GM12892 (cell line): ENCODE measurements at places on chromosomes 11 and 22.
A peak's percentile ranks its signal among the peaks of the same experiment; 100 is the strongest.

- no peak for DNase-seq
Measured at GRCh38 chr11:60946601-60947264, 5.2 kb downstream of the SLC15A3 start.

DNA sequence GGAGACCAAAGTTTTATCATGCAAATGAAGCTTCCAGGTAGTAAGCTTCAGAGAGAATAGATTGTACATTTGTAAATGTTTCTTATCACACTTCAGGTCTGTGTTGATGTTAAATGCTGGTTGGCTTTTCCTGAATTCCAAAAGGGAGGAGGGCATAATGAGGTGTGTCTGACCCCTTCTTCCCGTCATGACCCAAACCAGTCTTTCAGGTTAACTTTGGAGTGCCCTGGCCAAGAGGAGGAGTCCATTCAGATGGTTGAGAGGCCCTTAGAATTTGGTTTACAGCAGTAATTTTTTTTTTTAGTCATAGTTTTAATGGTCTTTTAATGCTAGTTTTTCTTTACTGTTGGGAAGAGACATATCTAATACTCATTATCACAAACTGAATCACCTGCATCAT, 2.5 kb downstream of the OR6X1 start:
- no peak for DNase-seq

- no peak for DNase-seq
Measured at GRCh38 chr11:4672470-4672869, 25.2 kb downstream of the OR51E2 start.

- no peak for DNase-seq
Measured at GRCh38 chr11:98740321-98740720, 280.4 kb upstream of the CNTN5 start.

- DNase-seq = no peak
Measured at GRCh38 chr11:45155058-45155551, 8.7 kb downstream of the PRDM11 start.

DNA sequence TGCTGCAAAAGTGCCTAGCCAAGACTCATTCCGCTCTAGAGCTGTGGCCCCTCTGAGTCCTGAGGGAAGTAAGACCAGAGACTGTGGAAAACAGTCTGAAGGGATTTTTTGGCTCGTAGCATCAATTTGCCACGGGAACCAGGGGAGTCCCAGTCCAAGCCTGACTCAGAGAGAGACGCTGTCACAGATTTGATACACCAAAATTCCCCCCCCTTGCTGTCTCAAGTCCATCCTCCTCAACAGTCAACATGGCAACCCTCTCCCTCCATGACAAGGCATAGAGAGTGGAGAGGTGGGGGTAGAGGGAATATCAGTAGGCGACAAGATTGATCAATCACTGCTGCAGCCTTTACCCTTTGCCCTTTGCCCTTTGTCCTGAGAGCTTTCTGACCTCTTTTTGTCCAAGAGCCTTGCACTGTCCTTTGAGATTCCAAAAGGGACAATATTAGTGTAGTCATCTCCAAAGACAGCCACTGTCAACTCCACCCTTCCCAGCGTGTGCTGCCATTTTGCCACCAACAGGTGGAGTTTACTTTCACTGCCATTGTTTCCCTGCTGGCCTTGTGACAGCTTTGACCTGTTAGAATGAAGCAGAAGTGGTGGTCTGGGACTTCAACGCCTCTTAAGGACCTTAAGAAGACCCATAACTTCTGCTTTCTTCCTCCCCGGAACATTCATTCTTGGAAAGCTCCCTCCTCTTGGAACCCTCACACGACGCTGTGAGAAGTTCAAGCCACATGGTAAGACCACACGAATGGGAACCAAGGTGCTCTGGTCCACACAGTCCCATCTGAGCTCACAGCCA, 7.3 kb downstream of the SLC15A3 start:
- DNase-seq = no peak

DNA sequence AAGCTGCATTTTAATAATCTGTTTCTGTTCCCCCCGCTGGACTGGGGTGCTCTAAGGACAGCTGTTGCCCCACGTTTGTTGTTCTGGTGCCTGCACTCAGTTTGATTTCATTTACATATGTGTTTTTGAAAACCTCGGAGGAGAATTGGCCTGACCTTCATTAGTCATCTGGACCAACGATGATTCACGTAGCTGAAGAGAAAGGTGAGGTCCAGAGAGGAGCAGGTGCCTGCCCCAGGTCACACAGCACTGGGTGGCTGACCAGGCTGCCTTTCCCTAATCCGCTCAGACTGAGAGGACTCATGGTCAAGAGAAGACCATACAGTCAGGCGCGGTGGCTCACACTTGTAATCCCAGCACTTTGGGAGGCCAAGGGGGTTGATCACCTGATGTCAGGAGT, 3.8 kb downstream of the CSDC2 start:
- DNase-seq = no peak

DNA sequence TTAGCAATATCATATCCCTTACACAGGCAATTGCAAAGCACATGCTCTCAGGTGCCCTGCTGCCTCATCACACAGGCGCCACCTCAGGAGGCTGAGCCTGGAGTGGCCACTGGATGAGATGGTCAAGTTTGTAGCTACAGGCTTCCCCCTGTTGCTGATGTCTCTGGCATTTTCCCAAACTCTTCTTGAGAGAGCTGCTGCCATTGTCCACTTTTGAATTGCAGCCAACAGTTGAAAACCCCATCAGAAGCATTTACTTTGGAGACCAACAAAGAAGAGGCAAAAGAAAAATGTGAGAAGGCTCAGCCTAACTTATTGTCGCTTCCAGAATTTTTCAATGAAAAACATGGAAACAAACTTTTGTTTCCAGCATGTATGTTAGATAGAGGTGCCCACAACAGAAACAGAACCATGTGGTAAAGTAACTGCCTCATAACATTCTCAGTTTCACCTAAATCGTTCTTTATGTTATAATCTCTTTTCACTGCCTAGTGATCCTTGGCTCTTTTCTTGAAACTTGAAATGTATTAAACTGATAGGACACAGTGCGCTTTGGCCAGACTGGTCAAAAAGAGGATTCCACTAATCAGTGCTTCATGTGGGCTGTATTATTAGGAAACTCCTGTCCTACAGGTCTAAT, 47.6 kb upstream of the OR8B8 start:
- DNase-seq = no peak

DNA sequence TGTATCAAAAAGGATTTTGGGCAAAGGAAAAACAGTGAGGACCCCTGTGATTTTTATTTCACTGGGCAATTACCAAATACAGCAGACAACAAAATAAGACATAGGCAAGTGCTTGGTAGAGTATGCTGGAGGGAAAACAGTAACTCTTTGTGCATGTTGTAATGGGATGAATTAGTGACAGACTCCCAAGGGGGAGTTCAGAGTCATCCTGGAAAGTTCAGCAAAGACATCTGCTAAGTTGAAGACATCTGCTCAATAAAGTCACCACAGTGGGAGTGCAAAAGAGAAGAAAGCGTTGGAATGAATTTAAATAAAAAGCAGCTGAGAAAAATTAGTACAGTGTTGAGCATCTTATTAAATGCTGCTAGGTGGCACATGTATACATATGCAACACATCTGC, 378.8 kb upstream of the ISX start:
- no peak for DNase-seq

GRCh38 chr22:44242946-44243724, 62.4 kb downstream of the PARVG start:
- DNase-seq = no peak

DNA sequence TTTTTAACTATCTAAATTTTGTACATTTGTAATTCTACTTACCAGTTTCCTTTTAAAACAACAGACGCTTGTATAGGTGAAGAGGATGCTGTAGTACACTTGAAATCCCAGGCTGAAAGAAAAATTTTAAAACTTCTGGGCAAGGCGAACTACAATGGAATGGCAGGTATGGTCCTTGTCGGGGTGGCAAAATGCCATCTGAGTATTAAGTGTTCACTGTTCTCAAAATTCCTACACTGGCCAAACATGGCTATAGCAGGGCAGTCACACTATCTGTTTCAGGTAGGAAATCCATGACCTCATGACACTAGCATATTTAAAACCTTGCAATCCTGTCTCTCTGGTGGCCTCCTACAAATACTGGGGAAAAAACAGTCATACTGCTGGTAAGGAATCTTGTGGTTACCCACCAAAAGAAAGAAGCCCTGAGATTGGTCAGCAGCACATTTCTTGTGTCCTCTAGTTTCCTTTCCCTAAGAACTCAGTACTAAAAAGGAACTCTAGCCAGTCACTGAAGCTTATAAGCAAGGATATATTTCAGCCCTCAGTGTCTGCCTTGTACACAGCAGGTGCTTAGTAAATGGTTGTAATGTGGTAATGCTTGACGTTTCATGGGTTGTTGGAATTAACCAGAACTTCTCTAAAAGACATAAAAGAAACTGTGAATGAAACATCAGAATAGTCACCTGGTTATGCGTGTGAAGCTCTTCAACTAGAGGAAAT, 5.2 kb upstream of the ZC3H12C start:
- no peak for DNase-seq

GRCh38 chr11:92838759-92839310, 130.6 kb upstream of the MTNR1B start:
- DNase-seq = no peak

- no peak for DNase-seq
Measured at GRCh38 chr11:62614275-62614674, 1.2 kb downstream of the ROM1 start.

DNA sequence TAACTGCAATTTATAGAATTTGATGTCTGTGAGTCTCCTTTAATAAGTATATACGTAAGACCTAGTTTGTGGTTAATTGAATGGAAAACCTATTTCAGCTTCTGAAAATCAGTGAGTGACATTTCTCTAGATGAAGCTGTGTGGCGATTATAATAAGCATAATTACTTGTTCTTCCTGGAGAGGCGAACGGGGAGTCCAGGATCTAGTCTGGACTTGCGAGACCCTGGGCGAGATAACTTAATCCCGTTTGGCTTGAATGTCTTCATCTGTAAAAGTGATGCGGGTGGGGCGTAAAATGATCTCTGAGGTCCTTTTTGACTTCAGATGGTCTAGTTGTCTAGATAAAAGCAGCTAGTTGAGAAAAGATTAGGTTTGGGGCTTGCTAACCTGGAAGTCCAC, 1.1 kb downstream of the PRRG4 start:
- DNase-seq = no peak

DNA sequence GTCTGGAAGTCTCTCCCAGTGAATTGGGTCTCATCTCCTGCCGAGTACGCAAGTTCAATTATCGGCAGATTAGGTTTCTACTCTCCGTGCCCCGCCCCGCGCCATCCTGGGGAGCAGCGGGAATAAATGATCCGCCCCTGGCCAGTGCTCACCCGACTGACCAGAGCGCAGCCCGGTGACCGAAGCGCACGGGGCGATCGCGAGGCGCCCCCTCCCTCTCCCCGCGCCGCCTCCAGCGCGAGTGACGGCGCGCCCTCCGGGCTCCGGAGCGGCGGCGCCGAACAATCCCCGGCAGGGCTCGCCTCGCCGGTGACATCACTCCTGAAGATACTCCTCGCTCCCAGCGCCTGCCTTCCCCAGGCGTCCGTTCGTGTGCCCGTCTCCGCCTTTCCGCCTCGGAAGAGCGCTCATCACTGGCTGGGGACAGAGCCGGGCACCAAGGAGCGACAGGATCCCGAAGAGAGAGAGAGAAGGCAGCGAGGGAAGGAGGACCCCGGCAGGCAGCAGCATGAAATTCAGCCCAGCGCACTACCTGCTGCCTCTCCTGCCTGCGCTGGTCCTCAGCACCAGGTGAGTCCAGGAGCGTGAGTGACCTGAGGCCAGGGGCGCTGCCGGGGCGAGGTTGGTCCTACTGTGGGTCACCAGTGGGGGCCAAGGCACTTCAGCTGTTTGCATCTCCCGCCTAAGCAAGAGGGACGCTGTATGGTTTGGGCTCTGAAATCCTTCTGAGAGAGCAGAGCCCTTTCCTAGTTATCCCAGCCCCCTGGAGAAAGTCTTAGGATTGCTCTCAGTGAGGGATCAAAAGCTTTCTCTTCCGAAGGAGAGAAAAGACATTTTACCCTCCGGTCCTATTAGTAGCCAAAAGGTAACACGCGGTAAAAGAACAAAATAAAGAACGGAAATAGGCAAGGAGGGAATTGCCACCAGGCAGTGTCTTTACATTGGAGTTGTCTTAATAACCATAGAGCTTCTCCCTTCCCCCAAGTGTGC, at the start of gene LUZP2:
Gene LUZP2, plus strand, starts transcription at position 318 of the 990 bp plus-strand sequence.
- DNase-seq = no peak

- DNase-seq = peak; percentile 73
Measured at GRCh38 chr22:41939981-41940831, 6.7 kb downstream of the CENPM start.

DNA sequence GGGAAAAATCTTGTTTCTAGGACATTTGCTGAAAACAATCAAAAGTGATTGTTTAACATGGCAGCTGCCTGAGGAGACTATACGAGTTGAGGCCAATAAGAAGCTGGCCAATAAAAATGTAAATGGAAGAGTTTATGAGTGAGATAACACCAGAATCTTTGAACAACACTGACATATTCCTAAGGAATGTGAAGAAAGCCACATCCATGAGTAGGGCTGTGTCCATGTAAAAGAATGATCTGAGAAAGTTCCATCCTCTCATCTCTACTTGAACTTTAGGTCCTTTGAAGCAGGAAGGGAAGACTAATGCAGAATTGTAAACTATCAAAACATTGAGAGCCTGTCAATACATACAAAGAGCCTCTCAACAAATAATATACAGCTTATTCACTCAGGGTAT, 6.9 kb upstream of the CHORDC1 start:
- DNase-seq = no peak

DNA sequence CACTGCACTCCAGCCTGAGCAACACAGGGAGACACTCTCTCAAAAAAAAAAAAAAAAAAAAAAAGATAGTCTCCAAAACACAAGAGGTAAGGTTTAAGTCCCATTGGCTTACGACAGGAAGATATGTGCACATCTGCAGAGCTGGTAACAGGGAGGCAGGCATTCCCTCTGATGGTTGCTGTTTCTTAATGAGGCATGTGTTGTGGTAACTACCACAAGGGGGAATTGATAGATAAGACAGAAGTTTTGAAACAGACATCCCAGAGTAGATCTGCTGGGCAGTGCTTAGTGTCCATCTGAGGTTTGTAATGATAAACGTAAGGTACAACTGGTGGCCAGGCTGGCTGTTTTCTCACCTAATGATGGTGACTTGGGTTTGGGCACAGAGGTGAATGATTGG, 4.7 kb downstream of the EIF1AD start:
- no peak for DNase-seq

- no peak for DNase-seq
Measured at GRCh38 chr22:27228771-27229170, 571.4 kb downstream of the MIAT start.

GRCh38 chr22:47083379-47083986, 321.0 kb downstream of the TBC1D22A start:
- no peak for DNase-seq

DNA sequence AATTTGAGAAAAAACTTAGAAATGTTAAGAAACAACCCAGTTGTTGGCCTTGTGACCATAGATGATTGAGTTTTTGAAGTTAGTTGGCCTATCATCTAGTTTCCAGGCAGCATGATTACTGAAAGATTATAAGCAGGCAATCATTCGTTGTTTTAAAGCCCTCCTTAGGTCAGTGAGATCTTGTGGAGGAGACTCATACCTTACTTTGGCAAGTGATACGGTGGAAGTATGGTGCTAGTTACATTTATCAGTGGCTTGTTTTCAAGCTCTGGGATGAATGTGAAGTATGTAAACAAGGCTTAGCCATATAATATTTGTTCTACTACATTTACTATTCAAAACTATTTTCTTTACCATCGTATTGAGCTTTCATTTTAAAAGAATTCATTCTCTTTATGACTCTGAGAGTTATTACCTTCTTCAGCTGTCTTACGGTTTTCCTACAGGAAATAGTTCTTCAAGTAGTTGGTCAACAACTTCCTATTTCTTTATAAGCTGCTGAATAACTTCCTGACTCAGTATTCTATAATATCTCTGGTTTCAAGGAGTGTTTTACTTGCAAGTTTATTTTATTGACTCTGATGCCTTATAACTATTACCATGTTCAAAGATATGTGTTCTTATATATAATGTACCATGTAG, 7.3 kb downstream of the YAP1 start:
- no peak for DNase-seq
